Ovary (tissue), 10 donors: ENCODE measurements at places on chromosomes 1 and 21. TPM values are rescaled to one million over a fixed set of nuclear protein-coding genes. Genes with fewer than 3 reads are reported as not detected.

- no peaks in the 10 kb centered on the region for H3K36me3 ChIP-seq
- no peaks in the 10 kb centered on the region for H3K27me3 ChIP-seq
- H3K4me1 ChIP-seq: no peaks in the 10 kb centered on the region
- no peak overlapping the region for H3K27ac ChIP-seq
Measured at GRCh38 chr21:14697769-14698168, 151.7 kb upstream of the SAMSN1 start.

The FAM78B gene
- 1.1 TPM for total RNA-seq

The TMPRSS3 gene
- total RNA-seq: 3.4 TPM

The TACSTD2 gene
- 29.3 TPM for total RNA-seq

- H3K36me3 ChIP-seq: no peaks in the 10 kb centered on the region
- H3K27ac ChIP-seq: peak overlapping the region; percentile 52
- peak; percentile 61 for DNase-seq
- H3K4me1 ChIP-seq: peaks cover 6% of the 10 kb centered on the region
- no peaks in the 10 kb centered on the region for H3K27me3 ChIP-seq
- peak overlapping the region; percentile 64 for H3K4me3 ChIP-seq
Measured at GRCh38 chr1:151511636-151512215, 539 bp downstream of the CGN start.

The KNCN gene
- total RNA-seq: not detected

DNA sequence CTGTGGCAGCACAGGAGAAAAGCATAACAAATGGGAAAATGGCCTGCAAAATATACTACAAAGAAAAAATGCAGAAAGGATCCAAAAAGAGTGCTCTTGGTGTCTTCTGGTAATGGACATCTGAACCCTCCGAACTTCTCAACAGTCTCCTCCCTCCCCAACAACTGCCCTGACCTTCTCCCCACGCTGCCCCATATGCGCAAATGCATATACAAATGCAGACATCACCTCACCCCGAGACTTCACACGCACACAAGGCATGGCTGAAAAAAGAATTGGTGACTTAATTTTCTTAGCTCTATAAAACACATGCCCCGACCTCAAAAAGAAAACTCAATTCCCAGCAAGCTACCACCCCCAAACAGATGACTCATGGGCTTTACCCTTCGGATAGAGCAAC lies 8.4 kb downstream of the KCND3 start:
- H3K4me3 ChIP-seq: no peak overlapping the region
- no peak overlapping the region for H3K27ac ChIP-seq
- no peaks in the 10 kb centered on the region for H3K36me3 ChIP-seq

The FOXD3 gene
- total RNA-seq: 0.37 TPM

The OTUD3 gene
- 9.4 TPM for total RNA-seq

The RHOU gene
- 67.4 TPM for total RNA-seq

DNA sequence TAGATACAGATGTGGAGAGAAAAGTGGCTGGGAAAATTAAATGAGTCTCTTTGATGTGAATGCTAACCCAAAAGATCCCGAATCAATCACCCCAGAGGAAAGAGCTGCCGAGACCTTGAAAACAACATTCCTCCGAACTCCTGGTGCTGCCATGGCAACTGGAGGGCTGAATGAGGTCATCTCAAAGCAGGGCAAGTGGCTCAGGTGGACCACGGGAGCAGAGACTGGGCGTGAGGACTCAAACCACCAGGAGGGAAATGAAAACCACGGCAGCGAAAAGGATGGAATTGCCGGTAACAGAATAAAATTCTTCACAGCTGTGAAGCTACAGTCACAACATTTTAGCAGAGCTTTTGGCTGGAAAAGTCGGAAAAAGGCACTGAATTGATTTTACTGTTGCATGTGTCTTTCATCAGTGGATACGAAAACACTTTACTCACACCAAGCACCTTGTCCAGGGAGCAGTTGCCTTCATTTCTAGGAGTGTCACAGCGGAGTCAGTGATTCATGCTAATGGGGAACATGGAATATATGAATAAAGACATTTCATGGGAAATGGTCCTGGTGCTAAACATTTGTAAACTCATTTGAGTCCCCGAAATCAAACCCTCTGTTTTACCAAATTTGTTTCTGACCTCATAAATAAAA lies 23.2 kb upstream of the BECN2 start:
- no peaks in the 10 kb centered on the region for H3K36me3 ChIP-seq
- H3K27me3 ChIP-seq: no peaks in the 10 kb centered on the region
- H3K27ac ChIP-seq: no peak overlapping the region
- peak; percentile 73 for DNase-seq

DNA sequence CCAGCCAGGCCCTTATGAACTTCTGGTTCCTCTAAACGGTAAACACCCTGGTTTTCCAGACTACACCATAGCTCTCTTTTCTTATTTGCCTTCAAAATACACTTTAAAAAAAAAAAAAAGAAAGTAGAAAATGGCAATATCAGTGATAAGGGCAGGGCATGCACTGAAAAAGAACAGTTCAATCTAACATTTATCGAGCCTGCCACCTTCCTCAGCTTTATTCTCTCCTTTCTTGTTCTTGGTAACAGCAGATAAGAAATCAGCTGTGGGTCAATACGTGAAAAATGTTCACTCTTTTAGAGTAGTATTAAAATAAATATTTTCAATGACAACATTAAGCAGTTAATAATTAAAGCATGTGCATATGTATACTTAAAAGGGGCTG lies 83.1 kb upstream of the ZNF648 start:
- peaks cover 20% of the 10 kb centered on the region for H3K4me1 ChIP-seq
- H3K36me3 ChIP-seq: no peaks in the 10 kb centered on the region
- no peaks in the 10 kb centered on the region for H3K27me3 ChIP-seq

GRCh38 chr1:151065089-151065645 lies 5.0 kb downstream of the MLLT11 start:
- no peak overlapping the region for H3K27ac ChIP-seq
- DNase-seq: no peak
- no peaks in the 10 kb centered on the region for H3K36me3 ChIP-seq
- H3K27me3 ChIP-seq: no peaks in the 10 kb centered on the region

DNA sequence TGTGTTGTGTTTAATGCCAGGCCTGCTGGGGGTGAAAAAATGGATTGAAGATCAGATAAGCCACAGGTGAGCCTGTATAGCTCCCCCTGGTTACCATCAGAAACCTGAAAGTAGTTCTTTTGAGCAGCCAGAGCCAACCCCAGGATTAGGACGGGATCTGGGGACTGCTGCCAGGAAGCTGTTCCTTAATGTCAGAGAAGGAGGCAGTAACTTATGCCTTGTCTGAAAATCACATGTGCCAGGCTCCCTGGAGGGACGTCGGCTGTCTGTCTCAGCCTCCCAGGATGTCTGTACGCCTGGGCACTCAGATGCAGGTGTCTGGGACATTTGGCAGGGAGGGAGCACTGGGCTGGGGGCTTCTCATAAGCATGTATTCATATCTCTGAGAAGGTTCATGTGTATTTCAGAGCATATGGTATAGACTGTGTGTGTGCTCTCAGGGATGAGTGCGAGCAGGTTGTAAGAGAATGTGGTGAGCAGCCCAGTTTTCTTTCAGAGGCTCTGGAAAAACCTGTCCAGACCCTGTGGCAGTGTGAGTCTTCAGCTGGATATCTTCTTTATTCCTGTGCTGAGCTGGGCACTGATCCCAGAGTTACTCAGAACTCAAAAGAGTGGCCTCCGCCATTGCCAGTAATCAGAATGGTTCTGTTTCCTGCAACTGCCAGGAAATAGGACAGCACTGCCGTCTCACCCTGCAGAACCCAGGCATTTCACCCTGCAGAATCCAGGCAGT lies 2.8 kb downstream of the FAM43B start:
- H3K4me1 ChIP-seq: no peaks in the 10 kb centered on the region
- H3K36me3 ChIP-seq: no peaks in the 10 kb centered on the region
- H3K4me3 ChIP-seq: no peak overlapping the region
- DNase-seq: no peak

DNA sequence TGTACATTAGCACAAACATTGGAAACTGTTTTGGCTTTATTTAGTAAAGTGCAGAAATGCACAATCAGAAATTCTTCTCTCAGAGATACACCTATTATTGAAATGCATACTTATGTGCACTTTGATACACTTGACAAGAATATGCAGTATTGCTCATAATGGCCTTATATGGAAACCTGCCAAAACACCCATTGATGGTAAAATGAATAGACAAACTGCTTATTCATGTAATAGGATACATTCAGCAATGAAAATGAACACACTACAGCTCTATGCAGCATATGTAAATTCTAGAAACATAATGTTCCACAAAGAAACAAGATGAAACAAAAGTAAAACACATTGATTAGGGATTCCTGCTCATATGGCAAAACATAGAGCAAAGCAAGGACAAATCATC lies 223.9 kb downstream of the S1PR1 start:
- no peaks in the 10 kb centered on the region for H3K4me1 ChIP-seq
- no peaks in the 10 kb centered on the region for H3K27me3 ChIP-seq
- no peak for DNase-seq
- H3K27ac ChIP-seq: no peak overlapping the region
- H3K4me3 ChIP-seq: no peak overlapping the region

GRCh38 chr1:63674238-63674864 lies 81.1 kb downstream of the PGM1 start:
- no peaks in the 10 kb centered on the region for H3K36me3 ChIP-seq
- H3K4me1 ChIP-seq: peaks cover 7% of the 10 kb centered on the region
- H3K4me3 ChIP-seq: no peak overlapping the region
- H3K27me3 ChIP-seq: no peaks in the 10 kb centered on the region

The VWA5B1 gene
- total RNA-seq: not detected

DNA sequence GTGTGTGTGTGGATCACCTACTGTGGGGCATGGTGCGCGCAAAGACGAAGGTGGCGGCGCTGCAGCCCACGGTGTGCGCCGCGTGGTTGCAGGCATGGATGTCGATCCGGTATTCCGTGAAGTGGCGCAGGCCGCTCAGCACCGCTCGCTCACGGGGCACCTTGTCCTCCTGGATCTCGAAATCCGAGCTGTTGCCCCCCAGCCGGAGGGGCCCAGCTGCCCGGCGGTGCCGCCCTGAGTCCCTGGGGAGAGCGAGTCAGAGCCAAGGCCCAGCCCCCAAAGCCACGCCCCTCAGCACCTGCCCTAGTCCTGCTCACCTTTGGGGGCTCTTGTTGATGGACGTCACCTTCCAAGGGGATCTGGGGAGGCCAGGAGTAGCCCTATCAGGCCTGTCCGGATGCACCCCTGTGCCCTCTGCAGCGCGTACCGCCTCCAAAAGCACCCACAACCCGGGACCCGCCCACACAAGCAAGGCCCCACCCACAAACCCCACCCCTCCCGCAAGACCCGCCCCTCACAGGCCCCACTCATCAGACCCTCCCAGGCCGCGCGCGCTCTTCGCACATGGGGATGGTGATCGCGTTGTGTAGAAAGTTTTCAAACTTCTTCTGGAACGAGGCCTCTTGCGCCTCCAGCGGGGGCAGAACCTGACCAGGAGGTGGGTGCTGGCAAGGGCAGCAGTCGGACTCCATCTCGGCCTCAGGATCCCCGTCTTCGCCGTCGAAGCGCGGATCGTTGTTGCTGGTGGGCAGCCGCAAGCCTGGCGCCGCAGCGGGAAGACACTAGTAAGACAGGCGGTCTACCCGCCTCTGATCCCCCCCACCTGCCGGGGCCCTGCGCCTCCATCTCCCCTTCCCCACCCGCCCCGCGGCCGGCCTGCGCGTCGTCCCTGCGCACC lies 13.6 kb downstream of the INSRR start:
- no peaks in the 10 kb centered on the region for H3K4me1 ChIP-seq
- no peaks in the 10 kb centered on the region for H3K36me3 ChIP-seq
- H3K27ac ChIP-seq: no peak overlapping the region
- no peak overlapping the region for H3K4me3 ChIP-seq
- H3K27me3 ChIP-seq: no peaks in the 10 kb centered on the region
- DNase-seq: no peak

GRCh38 chr1:181647314-181648035 lies 164.2 kb downstream of the CACNA1E start:
- H3K27ac ChIP-seq: no peak overlapping the region
- H3K4me1 ChIP-seq: no peaks in the 10 kb centered on the region
- DNase-seq: no peak
- H3K36me3 ChIP-seq: no peaks in the 10 kb centered on the region
